ENCODE measurements at places on chromosomes 3 and 15. TPM values are rescaled to one million over a fixed set of nuclear protein-coding genes. Genes with fewer than 3 reads are reported as not detected.

The GATM gene
- total RNA-seq, result 62.3 TPM

The CFAP161 gene
- total RNA-seq, result 0.78 TPM

The GPR27 gene
- 3.0 TPM for total RNA-seq

The GNB4 gene
- total RNA-seq, result 39.4 TPM

The EPHB1 gene
- 5.5 TPM for total RNA-seq

The STRA6 gene
- total RNA-seq, result not detected

The P2RY12 gene
- 1.8 TPM for total RNA-seq

The TUSC7 gene
- not detected for total RNA-seq

The SNTN gene
- not detected for total RNA-seq

DNA sequence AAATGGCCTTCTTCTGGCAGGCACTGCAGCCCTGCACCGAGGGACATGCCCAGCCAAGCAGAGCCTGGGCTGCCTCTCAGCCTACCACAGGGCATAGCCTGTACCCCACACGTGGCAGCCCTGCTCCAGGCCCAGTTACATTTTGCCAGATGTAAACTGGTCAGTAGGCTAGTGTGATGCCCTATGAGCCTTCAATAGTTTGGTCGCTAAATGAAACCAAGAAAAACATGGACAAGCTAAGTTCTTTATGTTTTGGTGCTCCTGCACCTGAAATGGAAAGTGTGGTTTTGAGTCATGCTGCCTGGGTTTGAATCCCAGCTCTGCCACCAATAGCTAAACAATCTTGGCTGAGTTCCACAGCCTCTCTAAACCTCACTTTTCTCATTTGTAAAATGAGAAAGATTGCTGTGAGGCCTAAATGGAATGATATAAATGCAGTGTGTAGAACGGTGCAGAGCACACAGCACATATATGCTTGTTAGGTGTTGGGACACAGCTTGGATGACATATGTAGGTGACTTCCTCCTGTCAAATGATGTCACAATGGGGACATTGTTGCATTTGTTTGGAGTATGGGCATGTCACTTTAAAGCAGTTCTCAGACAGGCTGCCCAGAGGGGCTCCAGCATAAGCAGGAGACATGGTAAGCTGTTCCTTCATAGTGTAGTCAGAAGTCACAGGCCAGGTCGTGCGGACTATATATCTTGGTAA is 57.4 kb downstream of the ZBTB38 start:
- H3K36me3 ChIP-seq, result no peaks in the 10 kb centered on the region
- DNase-seq, result peak; percentile 68
- no peaks in the 10 kb centered on the region for H3K27me3 ChIP-seq
- H3K4me3 ChIP-seq, result no peak overlapping the region
- H3K4me1 ChIP-seq, result peaks cover 61% of the 10 kb centered on the region

DNA sequence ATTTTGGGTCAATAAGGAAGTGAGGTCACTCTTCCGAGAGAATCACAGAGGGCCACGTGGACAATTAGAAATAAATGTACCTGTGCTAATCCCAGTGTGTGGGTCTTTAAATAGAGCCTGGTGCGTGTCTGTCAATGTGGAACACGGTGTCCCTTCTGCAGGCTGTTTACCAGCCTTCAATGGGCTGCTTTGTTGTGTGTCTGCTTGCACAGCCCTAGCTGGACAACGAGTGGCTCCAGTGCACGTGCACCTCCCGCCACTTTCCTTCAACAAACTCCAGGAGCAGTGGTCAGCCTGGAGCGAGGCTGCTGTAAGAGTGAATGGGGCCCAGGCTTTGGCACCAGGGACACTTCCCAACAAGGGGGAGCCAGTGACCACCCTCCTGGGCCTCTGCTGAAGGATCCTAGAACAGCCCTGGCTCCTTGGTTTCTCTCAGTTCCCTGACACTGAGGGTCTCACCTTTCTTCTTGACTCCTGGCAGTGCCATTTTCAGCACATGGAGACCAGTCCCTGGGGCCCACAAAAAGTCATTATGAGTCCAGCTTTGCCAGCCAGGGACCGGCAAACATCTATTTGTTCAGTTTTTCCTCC is 76.1 kb downstream of the ISG20 start:
- DNase-seq, result no peak
- H3K27ac ChIP-seq, result no peak overlapping the region
- no peaks in the 10 kb centered on the region for H3K4me1 ChIP-seq
- no peaks in the 10 kb centered on the region for H3K36me3 ChIP-seq
- no peak overlapping the region for H3K4me3 ChIP-seq
- H3K27me3 ChIP-seq, result no peaks in the 10 kb centered on the region

GRCh38 chr3:153233986-153234385 is 72.0 kb downstream of the RAP2B start:
- no peak overlapping the region for H3K27ac ChIP-seq
- no peak overlapping the region for H3K4me3 ChIP-seq

GRCh38 chr15:101499863-101500713 is 10.6 kb upstream of the PCSK6 start:
- H3K36me3 ChIP-seq, result no peaks in the 10 kb centered on the region
- no peak for DNase-seq

DNA sequence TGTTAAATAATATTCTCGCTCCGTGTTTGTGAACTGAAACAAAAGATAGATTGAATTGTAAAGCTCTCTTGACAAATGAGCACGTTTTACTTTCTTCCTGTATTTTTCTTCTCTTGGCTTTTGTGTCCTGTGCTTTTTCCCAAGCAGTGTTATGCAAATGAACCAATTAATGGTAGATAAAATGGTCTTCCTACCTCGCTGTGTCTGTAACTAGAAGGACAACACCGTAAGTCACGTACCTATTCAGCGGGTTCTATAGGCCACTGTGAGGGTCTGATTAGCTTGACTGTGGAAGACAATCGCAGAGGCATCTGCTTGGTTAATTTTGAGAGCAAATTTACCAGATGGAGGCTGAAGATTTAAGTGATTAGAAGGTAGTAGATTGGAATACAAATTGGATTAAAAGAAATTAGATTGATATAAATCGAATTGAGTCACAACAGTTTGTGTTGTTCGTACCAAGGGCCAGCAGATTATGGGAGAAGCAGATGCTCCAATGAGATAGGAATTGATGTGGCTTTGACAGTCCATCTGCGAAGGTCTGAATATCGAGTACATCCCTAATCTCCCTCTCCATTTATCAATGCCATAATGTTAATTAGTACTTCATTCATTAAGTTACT is 40.2 kb downstream of the ROBO2 start:
- H3K27me3 ChIP-seq, result no peaks in the 10 kb centered on the region
- no peak for DNase-seq
- no peak overlapping the region for H3K4me3 ChIP-seq
- H3K4me1 ChIP-seq, result peaks cover 7% of the 10 kb centered on the region
- no peak overlapping the region for H3K27ac ChIP-seq

DNA sequence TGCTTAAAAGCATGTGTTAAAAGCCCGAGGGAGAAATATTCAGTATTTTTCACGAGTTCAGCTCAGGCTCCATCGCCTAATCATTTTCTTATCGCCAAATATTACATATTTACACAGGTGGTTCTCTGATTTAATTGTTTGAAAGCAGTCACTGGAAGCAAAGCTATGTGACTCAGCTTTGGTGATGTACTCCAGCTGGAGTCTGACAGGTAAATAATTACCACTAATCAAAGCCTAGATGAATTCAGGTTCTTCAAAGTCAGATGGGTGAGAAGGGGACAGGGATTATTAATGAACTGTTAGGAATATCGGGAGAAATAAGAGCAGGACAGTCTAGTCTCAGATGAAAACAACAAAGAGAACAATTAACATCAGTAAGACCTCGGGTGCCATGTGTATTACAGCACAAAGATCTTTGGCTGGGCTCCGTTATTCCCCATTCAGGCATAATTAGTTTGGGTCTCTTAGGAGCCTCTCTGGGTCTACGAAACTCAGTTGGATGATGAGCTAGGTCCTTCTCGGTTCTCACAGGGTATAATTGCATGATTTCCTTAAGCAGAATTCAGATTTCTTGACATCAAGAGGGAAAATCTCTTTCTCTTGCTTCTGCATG is 331.7 kb upstream of the ADAMTS9 start:
- H3K36me3 ChIP-seq, result no peaks in the 10 kb centered on the region
- no peak overlapping the region for H3K27ac ChIP-seq
- no peaks in the 10 kb centered on the region for H3K4me1 ChIP-seq
- DNase-seq, result no peak
- H3K27me3 ChIP-seq, result no peaks in the 10 kb centered on the region
- no peak overlapping the region for H3K4me3 ChIP-seq

DNA sequence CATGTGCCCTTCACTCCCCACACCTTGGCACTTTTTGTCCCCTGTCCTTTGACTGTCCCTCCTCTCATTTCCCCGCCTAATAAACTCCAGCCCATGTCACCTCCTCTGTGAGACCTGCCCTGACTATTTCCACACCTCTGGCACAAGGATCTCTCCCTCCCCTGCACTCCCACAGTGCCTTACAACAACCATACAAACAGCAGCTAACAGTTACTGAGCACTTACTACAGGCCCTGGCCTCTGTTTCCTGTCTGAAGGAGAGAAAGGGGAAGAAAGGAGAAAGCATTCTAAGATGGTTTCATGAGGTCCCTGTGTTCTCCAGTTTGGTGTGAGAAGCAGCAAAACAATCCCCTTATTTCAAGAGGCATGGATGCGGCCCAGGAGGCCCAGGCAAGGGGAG is 20.0 kb upstream of the TRH start:
- no peak for DNase-seq
- H3K27me3 ChIP-seq, result no peaks in the 10 kb centered on the region
- H3K4me1 ChIP-seq, result no peaks in the 10 kb centered on the region

DNA sequence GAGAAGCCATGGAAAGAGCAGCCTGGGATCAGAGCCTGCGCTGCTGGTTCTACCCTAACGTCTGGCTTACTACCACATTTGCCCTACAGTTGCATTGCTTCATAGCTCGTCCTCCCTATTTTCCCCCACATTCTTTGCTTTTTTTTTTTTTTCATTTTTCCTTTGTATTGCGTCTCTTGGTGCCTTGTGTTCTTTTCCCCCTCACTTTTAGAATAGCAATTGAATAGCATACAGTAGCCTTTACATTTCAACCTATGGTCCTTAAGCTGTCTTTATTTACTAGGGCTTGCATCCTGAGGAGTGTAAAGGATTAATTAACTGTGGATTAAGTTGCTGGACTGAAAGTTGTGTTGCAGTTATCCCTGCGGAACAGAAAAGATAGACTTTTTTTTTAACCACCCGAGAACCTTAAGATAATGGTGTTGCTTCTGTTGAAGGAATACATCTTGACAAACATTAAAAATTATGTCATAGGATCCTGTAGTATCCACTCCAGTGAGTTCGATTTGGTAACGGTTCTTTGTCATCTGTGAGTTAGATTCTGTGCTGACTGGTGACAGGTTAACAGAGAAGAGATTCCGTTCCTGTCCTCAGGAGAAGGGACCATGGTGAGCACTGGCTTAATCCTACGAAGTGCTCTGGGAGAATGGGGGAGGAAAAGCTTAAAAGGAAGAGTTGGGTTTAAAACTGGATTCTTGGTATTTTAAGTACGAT is 417.4 kb upstream of the NAALADL2 start:
- no peaks in the 10 kb centered on the region for H3K36me3 ChIP-seq
- DNase-seq, result no peak
- peak overlapping the region; percentile 97 for H3K27ac ChIP-seq
- H3K4me1 ChIP-seq, result peaks cover 3% of the 10 kb centered on the region

- DNase-seq, result peak; percentile 10
- no peak overlapping the region for H3K4me3 ChIP-seq
- no peaks in the 10 kb centered on the region for H3K36me3 ChIP-seq
- H3K27ac ChIP-seq, result no peak overlapping the region
- H3K27me3 ChIP-seq, result no peaks in the 10 kb centered on the region
Measured at GRCh38 chr3:137121704-137122314, 164.0 kb downstream of the IL20RB start.

- H3K27me3 ChIP-seq, result no peaks in the 10 kb centered on the region
- H3K27ac ChIP-seq, result no peak overlapping the region
Measured at GRCh38 chr15:35254062-35254461, 169.0 kb upstream of the NANOGP8 start.

DNA sequence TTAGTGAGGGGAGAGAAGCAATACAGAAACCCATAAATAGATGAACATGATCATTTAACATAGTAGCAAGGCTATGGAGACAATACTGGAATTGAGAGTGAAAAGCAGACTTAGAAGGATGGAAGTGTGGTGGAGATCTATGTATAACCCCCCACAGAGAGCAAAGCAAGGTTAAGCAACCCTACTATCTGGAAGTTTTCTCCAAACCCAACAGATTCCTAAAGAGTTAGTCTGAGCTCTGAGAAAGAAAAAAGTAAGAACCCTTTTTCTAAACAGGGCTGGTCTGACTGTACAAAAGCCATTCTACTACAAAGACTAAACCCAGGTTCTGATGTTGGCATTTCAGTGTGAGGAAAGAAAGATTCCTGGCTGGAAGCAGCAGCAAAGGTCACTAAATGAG is 153.2 kb downstream of the WNT5A start:
- no peaks in the 10 kb centered on the region for H3K27me3 ChIP-seq
- no peaks in the 10 kb centered on the region for H3K4me1 ChIP-seq
- no peak overlapping the region for H3K4me3 ChIP-seq
- no peaks in the 10 kb centered on the region for H3K36me3 ChIP-seq
- H3K27ac ChIP-seq, result no peak overlapping the region

DNA sequence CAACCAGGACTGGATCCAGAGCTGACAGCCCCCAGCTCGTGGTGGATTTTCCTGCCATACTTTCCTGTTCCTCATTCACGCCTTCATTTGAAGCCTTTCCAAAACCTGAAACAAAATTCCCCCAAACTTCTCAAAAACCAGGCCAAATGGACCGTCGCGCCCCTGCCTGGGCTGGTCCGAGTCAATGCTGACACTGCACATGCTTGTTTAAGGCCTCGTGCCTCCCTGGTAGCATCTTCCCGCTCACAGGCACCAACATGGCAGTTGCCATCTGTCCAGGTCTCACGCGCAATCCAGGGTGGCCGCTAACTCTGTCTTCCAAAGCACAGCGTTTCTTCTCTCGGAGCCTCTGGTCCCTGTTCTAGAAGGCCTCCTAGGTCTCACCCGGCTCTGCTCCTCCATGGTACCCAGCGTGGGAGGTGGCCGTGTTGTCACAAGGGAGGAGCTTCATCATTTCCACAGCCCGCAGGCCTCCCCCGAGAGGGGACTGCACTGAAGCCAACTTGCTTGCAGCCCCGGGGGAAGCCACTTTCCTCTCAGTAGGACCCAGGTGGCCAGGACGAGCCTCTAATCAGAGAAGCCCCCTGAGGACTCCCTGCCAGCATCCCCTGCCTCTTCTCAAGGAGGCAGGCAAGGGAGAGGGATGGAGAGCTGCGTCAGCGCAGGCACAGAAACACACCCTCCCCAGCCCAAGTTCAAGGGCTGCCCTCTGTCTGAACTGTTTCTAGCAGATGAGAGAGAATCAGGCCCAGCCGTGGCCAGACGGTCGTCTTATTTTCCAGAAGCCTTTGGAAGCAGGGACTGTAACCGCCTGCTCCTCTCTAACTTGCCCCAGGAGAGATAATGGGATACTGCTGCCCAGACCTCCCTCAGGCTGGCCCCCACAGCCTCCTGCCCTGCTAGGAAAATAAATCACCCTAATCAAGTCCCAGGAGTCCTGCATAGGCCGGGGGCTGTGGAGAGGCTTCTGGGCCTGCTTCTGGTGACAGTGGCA is 152.8 kb upstream of the TLE3 start:
- no peak overlapping the region for H3K4me3 ChIP-seq
- no peaks in the 10 kb centered on the region for H3K4me1 ChIP-seq
- no peak overlapping the region for H3K27ac ChIP-seq
- no peaks in the 10 kb centered on the region for H3K36me3 ChIP-seq
- no peak for DNase-seq

Data from thyroid gland (tissue), 4 donors.